ENCODE measurements at places on chromosomes 5 and 9. TPM values are rescaled to one million over a fixed set of nuclear protein-coding genes. Genes with fewer than 3 reads are reported as not detected.
A peak's percentile ranks its signal among the peaks of the same experiment; 100 is the strongest.

DNA sequence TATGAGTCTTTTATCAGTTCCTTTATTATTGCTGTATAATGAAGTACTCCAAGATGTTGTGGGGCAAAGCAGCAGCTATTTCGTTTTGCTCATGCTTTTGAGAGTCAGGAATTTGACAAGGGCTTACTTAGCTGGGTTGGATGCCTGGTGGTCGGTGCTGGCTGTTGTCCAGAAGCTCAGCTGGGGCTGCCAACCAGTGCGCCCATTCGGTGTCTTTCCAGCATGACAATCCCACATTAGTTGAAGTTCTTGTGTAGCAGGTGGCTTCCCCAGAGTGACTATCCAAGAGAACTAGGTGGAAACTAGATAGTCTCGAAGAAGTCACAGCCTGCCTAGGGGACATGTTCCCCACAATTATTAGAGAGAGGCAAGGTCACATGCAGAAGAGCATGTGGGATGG is 3.4 kb upstream of the FLT4 start:
- DNase-seq = no peak

DNA sequence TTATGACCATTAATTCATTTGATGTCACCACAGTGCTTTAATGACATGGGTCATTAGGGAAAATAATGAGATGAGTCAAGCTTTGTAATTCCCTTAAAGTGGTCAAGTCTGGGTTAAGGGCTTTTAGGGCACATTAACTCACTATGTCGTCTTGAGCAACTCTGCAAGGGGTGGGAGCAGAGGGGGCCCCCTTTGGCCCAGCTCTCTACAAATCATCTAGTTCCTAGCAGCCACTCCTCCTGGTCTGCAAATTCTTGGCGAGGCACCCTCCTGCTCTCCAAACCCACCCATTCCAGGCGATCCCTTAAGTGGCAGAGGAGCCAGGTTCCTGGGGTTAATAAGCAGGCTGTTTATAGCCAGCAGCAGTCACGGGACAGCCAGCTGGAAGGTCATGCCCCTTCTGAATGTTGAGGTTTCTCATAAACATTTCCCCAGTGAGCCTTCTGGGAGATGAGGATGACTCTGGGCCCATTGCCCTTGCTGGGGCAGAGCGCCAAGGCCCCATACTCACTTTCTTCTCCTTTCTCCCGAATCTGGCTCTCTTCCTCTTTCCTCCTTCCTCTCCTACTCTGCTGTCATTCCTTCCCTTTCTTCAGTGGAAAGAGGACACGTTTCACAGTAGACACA is 14.3 kb upstream of the GPX3 start:
- peak; percentile 19 for DNase-seq

DNA sequence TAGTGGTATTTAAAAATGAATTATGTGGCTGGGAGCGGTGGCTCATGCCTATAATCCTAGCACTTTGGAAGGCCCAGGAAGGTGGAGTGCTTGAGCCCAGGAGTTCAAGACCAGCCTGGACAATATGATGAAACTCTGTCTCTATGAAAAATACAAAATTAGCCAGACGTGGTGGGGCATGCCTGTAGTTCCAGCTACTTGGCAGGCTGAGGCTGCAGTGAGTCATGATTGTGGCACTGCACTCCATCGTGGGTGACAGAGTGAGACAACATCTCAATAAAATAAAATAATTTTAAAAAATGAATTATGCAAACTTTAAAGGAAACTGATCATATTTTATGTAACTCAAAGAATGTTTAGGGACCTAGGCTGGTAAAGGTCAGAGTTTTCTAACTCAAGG is 310.8 kb upstream of the DMRT1 start:
- DNase-seq = no peak

- no peak for DNase-seq
Observed at GRCh38 chr5:39711821-39712220, 287.0 kb upstream of the DAB2 start.

- DNase-seq = no peak
Observed at GRCh38 chr5:68217047-68217355, 1.4 kb downstream of the PIK3R1 start.

- no peak for DNase-seq
Observed at GRCh38 chr9:111959468-111960359, 63.1 kb downstream of the UGCG start.

- DNase-seq = no peak
Observed at GRCh38 chr9:94819161-94819687, 92.7 kb downstream of the AOPEP start.

DNA sequence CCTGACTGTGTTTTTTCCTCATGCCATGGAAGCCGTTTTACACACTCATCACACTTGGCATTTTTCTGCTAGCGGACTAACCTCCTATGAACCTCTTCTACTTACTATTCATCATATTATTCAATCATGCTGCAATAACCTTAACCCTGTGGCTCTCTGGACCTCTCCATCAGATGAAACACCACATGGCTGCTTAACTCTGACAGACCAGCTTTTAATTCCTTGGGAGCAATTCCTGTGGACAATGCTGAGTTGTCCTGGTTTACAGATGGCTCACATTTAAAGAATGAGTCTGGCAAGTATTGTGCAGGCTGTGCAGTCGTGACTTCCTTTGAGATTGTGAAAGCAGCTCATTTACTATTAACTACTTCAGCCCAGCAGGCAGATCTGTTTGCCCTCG is 9.0 kb downstream of the OR1J1 start:
- DNase-seq = no peak

DNA sequence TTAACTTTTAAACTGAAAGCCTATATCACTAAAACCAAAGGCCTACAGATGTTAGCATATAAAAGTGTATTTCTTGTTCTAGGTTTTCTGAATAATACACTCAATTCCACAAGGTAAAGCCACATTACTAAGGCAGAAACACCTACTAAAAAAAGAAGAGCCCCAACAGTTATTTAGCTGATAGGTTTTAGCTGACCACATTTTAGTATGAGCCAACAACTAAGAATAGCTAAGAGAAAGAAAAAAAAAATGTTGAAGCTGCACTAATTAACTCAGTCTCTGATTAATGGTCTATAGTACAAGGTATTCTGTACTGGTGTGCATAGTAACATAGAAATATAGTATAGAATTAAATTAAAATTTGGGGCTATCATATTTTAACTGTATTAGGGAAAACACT is 23.5 kb downstream of the ZFR start:
- DNase-seq = no peak

DNA sequence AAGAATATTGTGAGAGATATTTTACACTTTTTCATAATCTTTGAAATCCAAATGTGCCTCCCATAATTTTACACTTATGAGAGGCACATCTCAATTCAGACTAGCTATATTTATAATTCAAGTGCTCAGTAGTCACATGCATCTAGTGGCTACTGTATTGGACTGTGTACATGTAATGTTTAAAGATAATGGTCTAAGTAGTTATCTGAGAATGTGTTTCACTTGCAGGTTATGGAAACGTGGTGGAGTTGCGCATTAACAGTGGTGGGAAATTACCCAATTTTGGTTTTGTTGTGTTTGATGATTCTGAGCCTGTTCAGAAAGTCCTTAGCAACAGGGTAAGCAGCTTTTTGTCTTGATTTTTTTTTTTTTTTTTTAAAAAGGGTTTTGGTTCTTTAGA is 28.8 kb downstream of the G3BP1 start:
- no peak for DNase-seq

- DNase-seq = peak; percentile 33
Observed at GRCh38 chr5:94693043-94693822, 74.8 kb downstream of the SLF1 start.

The FBP2 gene
- not detected for polyA plus RNA-seq

The ACTBL2 gene
- not detected for polyA plus RNA-seq
